Stimulated activated CD8-positive, alpha-beta memory T cell treated with anti-CD3 and anti-CD28 coated beads, Interleukin-2, amount 100 ng/mL, for 1 hour (primary cell): ENCODE measurements at places on chromosomes 5 and 9.
A peak's percentile ranks its signal among the peaks of the same experiment; 100 is the strongest.

DNA sequence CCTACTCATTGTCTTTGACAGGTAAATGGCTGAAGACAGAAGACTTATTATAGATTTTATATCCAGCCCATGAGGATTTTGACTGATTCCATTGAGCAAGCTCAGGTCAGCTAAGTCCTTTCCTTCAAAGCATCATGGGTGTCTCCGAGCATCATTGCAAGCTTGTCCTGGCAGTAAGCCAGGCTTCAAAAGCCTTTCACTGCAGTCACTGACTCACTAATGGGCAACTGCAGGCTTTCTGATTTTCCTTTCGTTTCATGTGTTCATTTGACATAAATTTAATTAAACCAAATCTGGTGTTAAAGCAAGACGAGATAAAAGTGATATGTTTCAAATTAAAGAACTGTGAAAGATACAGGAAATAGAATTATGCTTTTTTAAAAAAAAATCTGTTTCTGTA lies 426.2 kb downstream of the ANXA1 start:
- DNase-seq: no peak

GRCh38 chr5:111116550-111116949 lies 24.4 kb downstream of the WDR36 start:
- DNase-seq: no peak

- no peak for DNase-seq
Measured at GRCh38 chr9:124209774-124210173, 48.0 kb upstream of the NEK6 start.

GRCh38 chr9:85554349-85554748 lies 187.4 kb downstream of the AGTPBP1 start:
- DNase-seq: no peak

GRCh38 chr5:41511241-41511640 lies 840 bp upstream of the PLCXD3 start:
- DNase-seq: no peak

- no peak for DNase-seq
Measured at GRCh38 chr5:151157426-151158286, at the start of gene ANXA6. Gene ANXA6, minus strand, starts transcription at chr5:151157779. Its CDS starts 9,878 bp downstream, at chr5:151147901.

DNA sequence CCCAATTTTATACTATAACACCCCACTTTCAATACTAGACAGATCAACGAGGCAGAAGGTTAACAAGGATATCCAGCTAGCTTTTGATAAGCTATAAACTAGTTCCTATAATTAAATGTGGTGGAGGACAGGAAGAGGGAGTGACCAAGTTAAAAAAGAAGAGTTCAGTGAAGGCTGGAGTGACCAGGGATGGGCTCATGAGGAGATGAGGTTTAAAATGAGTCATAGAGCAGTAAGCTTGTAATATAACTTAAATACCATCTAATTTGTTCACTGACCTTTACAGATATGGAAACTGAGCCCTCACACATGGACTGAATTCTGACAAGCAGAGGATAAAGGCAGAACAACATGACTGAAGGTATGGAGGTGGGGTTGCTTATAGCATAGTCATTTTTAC lies 284.5 kb downstream of the SPATA31D1 start:
- no peak for DNase-seq

GRCh38 chr5:956941-957747 lies 51.5 kb upstream of the NKD2 start:
- no peak for DNase-seq

- DNase-seq: no peak
Measured at GRCh38 chr9:132606066-132606465, 23.7 kb downstream of the BARHL1 start.

DNA sequence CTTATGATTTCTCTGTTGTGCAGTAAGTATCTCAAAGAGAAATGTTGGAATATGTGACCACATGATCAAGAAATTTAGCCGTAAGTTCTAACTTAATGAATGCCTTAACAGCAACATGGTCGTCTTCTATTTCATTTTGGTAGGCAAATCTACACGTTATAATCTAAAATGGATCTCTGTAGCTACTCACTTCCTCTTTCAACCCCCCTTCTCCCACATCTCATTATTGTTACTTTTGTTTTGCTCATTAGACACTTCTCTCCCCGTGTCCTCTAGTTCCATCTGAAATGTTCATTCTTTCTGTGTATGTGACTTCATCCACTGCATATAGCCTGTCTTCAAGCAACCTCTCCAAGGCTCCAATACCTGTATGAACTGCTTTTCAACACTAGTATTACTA lies 27.1 kb upstream of the LPAR1 start:
- DNase-seq: no peak

- DNase-seq: no peak
Measured at GRCh38 chr9:72733895-72734294, 212.5 kb downstream of the TMC1 start.

- DNase-seq: no peak
Measured at GRCh38 chr5:143772621-143773020, 39.3 kb upstream of the HMHB1 start.

DNA sequence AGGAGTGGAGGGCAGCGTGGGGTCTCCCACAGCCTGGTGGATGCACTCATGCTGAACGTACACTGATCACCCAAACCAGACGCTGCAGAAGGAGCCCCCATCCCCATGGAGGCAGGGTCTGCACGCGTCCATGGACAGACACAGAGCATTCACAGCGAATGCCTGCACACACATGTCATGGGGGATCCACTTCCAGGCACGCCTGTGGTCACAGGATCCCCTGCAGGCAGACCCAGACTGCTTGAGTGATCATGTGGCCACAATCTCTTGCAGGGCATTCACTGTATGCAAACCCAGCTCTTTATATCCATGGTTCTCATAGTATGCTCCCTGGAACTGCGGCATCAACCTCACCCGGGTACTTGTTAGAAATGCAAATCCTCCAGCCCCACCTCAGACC lies 5.4 kb downstream of the SNCB start:
- no peak for DNase-seq

DNA sequence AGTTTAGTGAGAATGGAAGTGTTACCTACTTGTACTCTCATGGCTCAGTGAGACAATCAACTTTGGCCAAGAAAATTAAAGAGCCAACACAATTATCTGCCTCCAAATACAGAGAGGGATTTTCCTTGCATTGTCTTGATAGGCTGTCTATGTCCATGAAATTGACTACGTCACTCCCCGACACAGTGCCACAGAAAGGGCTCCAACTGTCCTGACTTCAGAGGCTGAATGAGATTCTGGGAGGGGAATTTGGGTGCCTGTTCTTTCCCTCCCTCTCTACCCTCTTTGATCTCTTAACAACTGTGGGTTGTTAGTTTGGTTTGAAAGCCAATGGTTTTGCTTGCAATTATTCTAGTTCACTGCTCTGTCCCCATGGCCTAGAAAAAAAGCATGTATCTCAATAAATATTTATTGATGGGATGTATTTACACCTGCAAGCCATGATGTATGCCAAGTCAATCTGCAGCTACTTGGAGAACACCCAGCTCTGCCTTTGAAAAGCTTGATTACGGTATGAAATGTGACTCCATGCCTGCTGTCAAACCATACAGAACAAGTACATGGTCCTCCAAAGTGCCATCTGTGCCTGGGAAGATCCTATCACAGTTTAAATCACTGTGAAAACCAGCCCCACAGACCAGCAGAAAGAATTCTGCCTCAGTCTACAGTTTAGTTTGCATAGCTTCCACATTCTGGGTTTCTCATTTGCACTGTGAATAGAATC lies 37.3 kb downstream of the CAPSL start:
- no peak for DNase-seq

- no peak for DNase-seq
Measured at GRCh38 chr5:167602067-167602466, 689.4 kb upstream of the WWC1 start.

DNA sequence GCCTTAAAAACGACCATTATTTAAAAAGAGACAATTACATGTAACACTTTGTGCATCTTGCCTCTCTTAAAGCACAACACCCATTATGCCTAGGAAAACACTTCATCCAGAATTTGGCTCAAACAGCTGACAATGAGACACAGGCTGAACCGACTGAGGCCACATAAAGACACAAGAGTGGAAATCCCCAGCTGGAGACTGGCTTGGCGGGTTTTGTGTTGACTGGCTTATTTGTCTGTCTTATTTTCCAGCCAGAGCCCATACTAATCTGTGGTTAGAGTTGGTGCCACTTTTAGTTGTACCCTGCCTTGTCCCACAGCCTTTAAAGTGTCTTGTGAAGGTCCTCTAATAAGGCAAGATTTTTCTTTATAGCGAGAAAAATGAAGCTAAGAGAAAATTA lies 21.2 kb downstream of the TRIM14 start:
- no peak for DNase-seq

DNA sequence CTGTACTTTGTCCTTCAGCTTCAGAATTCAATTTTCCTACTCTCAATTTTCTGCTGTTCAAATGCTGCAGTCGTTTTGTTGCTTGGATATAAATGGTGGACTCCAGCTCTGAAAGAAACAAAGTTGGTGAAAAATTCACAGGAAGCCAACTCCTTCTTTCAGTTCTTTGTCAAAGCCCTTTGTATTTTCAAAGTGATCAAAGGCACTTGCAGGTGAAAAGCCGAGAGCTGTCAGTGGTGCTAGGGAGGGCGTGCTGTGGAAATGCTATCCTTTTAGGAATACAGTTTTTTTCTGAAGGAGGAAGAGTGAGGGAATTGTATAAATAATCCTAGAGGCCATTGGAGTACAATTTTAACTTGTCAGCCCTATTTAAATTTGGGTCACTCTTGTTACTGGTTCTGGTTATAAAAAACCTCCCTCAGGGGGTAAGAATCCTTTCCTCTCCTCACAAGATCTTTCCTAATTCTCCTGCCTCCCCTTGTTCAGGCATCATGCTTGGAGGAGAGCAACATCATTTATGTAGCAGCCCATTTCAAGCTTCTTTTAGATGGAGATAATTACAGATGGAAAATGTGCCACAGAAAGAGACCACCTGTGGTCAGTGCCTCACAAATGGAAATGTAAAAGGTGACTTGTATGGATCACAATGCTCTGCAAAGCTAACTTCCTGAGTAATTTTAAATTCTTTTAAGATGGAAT lies 62.5 kb upstream of the GHR start:
- DNase-seq: no peak

DNA sequence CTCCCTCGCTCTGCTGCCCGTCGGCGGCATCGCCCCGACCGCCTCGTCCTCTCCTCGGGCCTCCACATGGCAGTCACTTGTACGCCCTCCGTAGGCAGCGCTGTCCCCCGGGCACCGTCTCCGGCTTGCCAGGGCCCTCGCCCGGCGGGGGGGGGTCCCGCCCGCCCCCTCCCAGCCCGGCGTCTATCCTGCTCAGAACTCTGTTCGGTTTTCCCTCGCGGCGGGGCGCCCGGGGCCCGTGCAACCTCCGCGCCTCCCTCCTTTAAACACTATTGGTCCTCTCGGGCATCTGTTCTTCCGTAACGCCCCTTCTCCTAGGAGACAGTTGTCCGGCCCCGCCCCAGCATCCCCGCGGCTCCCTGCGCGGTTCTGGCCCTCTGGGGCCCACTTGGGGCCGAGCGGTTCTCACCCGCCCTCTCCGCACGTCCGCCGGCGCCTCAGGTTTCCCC lies 831 bp downstream of the ODF2 start:
- peak; percentile 24 for DNase-seq

DNA sequence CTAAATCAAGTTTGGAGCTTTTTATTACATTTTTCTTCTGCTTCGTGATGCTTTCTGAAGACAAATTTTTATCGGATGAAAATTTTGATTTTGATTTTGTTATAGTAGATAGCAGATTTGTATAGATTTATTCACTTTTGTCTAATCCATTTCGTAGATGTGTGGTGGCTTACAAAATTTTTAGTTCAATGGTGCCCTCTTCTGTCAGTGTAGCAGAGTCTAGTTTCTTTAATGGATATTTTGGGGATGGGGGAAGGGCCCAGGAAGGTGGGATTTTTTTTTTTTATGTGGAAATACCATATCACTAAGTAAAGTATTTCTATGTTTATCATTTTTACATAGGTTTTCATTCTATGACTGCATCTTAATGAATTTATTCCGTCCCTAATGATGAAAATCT lies 259.9 kb upstream of the TARS1 start:
- DNase-seq: no peak

DNA sequence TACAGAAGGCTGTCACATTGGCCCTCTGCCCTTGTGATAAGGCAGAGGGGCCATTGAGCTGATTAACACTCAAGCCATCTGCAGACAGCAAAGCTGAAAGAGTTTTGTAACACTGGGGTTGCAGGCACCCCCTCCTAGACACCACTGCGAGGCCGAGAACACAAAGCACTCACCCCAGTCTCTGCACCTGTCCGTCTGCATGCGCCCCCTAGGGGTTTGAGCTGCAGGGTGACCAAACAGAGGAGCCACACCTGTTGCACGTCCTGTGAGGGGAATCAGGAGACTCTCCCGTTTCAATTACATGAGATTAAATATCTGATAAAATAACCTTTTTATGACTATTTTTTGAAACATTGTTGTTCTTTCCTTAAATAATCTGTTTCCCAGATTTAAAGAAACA lies 1180.4 kb downstream of the CDH9 start:
- DNase-seq: no peak

DNA sequence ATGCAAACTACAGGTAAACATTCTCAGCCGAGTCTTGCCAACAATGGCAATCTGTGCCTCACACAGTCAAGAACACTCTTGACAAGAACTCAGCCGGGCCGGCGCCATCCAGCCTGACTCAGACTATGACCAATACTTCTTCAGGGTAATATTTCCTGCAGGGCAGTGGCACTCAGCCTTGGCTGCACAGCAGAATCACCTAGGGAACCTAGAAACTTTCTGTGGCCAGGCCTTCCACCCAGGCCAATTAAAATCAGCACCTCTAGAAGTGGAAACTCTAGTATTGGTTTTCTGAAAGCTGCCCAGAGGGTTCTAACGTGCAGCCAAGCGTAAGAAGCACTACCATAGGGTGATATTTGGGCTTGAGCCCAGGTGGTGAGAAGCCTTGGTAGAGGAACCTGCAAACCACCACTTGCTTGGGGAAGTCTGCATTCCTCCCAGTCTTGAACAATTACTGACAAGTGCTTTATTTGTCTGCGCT lies 120.6 kb downstream of the TTLL11 start:
- DNase-seq: no peak

DNA sequence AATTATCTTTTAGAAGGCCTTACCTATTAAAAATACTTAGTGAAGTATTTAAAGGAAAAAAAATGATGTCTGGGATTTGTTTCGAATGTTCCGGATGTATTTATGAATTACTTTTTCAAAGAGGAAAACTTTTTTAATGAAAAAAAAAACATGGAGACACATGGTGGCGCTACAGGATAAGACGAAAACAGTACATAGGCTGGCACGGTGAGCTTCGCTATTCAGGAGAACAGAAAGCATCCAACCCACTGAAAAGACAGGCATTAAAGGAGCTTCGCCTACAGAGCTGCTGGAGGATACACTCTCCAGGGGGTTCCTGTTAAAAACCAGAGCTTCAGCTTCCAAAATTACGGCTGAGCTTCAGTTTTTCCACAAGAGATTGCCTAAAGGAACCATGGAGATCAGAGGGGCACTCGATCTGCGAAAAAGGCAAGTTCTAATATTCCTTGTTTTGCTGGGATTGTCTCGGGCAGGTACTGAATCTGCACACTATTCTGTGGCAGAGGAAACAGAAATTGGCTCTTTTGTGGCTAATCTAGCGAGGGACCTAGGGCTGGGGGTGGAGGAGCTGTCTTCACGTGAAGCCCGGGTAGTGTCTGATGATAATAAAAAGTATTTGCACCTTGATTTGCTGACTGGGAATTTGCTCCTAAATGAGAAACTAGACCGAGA lies at the start of gene PCDHB14:
Gene PCDHB14, plus strand, starts transcription at position 232 of the 672 bp plus-strand sequence. Its CDS starts 163 bp downstream, at position 395.
- DNase-seq: no peak
